ENCODE measurements at places on chromosomes 7 and 10. TPM values are rescaled to one million over a fixed set of nuclear protein-coding genes. Genes with fewer than 3 reads are reported as not detected.

GRCh38 chr7:122166740-122167139 lies 22.7 kb upstream of the AASS start:
- DNase-seq: no peak

DNA sequence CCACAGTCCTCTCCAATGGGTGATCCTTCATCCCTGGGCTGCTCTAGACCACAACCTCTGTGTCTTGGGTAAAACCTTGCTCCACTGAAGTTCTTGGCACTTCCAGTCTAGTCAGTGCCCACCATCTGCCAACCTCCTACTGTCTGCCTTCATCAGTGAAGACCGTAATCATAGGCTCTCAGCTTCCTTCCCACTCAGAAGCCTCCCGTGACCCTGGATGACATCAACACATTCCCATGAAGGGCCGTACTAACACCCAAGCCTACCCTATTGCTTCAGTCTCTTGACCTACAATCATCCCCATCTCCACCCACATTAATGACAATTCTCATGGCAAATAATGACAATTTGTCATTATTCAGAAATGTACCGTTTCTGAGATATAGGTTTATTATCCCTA lies 27.6 kb upstream of the GARS1 start:
- DNase-seq: no peak

- no peak for DNase-seq
Observed at GRCh38 chr10:129033790-129034272, 433.2 kb upstream of the MGMT start.

GRCh38 chr7:91089382-91089963 lies 174.8 kb upstream of the FZD1 start:
- no peak for DNase-seq

DNA sequence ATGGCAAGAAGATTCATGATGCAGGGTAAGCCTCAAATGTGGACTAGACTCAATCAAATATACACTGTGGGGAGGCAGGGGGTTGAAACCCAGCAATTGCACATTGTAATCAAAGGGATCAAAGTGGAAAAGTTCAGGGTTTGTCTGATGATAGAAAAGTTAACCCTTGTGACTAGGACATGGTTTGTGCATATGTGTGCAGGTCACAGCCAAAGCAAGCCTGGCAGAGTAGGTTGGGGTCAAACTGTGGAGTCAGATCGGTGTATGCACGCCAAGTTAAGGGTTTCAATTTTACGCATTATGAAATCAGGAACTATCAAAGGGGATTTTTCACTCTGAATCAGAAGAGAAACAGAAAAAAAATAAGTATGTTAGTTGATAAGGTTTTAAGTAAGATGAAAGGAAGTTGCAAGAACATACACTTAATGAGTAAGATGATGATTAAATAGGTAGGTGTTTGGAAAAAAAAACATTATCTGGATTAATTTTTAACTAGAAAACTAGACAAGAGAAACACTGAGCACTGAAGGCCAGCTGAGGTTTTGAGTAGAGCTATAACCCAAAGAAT lies 188.3 kb downstream of the DGKB start:
- no peak for DNase-seq

- DNase-seq: no peak
Observed at GRCh38 chr10:19169684-19170083, 121.1 kb downstream of the MALRD1 start.

GRCh38 chr10:133286366-133286765 lies 9.7 kb upstream of the ADAM8 start:
- no peak for DNase-seq

DNA sequence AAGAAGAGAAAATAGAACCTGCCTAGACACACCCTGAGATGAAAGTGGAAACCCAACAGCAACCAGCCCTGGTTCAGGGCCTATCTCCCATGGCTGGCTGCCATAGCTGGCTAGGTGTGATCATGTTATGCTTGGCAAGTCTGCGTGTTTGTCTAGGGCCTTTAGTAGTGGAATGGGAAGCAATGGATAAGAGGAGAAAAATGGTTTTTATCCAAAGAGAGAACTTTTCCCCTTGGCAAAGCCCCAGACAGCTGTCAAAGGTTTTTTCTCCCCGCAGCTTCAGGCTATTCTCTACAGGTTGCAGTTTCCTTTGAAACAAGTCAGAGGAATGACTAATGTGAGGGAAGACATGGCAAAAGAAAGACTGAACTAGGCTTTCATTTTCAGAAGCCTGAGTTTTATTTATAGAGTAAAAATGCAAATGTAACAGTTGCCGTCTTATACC lies 161.5 kb downstream of the SEMA3D start:
- no peak for DNase-seq

DNA sequence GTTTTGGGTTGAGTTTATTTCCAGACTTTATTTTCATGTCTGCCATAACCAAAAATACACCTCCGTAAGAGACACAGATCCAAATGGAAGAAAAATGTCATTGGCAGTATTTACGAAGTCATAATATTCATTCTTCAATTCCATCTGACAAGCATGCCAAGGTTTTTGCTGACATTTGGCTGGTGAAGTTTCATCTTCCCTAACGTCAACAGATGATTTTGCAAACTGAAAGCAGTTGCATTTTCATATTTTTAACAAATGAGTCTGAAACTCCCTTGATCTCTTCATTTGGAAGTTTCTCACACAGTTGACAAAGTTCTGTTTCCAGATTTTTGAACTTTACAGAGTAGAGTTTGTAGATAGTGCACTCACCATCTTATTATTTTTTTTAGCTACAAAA lies 114.5 kb downstream of the CALN1 start:
- DNase-seq: no peak

DNA sequence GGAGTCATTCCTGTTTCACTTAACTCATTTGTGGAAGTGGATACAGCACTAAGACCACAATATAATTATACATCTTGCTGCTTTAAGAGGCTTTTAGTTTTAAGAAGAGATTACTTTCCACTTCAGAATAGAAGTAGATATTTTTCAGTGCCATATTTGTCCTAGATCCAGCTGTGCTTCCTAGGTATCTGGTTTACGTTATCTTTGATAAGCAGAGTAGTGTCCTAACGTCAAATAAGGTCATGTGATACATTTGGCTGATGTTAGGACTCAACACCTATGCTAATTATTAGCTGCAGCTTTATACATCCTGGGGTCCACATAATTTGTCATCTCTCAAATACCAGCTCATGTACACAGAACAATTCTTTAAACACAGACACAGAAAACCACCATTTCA lies 196.2 kb upstream of the SMIM30 start:
- no peak for DNase-seq

GRCh38 chr7:131581241-131582051 lies 25.0 kb upstream of the PODXL start:
- DNase-seq: peak; percentile 80

DNA sequence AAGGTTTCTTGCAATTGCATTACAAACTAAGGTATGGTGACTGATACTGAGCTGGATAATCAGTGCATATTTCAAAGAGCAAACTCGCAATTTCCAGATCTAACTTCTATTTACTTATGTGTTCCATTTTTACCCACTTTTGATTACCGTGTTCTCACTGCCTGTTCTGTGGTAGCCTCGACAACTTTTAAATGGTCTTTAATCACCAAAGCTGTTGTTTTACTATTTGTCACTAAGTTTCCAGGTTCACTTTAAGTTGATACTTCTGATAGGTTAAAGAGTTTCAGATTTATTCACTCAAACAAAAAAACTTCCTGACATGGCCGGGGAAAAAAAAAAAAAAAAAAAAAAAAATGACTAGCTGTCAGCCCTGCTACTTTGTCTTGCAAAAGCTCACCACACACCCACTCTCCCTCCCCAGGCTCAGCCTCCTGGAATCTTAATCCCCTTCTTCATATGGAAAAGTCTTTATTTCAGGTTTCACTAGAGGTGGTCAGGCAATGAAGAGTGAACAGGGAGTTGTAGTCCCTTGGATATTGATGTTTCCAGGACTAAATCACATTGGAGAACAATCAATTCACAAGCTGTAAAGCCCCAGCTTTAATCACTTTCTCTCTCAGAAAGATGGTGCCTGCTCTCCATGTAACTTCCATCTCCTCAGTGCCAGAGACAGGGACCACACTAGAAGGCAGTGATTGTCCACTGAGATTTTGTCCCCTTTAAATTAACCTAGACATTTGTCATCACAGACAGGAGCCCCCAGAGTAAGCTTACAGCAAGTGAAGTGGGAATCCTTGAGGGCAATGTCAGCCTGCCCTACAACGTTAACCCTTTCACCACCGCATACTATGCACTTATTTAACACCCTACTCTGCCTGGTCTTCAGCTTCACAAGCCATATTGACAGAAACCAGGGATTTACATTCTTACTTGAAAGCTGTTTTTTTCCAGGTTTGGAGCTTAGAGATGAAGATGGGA lies 749.1 kb upstream of the SORCS1 start:
- DNase-seq: no peak

DNA sequence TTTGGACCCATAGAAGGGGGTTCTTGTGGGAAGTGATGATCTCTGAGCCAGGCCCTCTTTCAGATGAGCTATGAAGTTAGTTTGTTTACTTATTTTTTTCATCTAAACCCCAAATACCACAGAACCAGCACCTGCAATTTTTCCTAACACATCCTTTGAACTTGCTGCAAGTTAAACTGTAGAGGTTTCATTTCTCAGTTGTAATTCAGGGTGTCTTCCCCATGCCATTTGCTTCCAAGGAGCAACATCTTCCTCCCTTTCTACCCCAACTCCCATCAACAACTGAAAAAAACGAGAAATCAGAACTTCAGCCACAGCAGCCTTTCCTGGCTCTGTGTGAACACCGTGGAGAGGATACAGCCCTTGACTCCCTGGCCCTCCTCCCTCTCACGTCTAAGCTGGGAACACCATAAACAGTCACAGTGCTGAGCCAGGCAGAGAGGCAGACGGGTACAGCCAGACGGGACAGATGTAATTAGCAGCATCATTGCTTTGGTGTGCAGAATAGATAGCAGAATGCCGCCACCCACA lies 63.6 kb downstream of the RGS10 start:
- DNase-seq: no peak

GRCh38 chr10:110279407-110279986 lies 25.2 kb downstream of the SMNDC1 start:
- DNase-seq: peak; percentile 59

- no peak for DNase-seq
Observed at GRCh38 chr7:100720671-100721504, 620 bp downstream of the EPO start.

DNA sequence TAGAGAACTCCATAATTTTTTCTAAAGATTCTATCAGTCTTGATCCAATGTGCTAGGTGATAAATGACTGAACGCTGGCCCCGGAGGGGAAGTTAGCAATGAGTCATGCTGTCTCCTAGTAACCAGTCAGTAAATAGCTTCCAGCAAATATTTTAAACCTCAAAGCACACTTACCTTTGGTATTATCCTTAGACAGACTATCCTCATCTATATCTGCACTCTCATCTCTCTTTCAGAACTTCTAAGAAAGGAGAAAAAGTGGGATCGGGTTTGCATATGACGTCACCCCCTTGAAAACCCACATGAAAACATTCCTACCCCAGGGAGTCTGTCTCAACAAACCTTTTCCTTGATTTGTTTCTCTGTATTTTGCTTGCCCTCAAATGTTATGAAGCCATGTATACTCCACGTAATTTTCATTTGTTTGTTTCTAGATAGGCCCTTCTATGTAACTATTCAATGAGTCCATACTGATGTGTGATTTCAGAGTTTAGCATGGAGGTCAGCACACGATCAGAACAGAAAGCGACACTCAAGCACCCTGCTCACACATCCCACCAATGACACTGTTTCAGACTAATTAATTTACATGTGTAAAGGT lies 174.9 kb upstream of the NRP1 start:
- peak; percentile 73 for DNase-seq

DNA sequence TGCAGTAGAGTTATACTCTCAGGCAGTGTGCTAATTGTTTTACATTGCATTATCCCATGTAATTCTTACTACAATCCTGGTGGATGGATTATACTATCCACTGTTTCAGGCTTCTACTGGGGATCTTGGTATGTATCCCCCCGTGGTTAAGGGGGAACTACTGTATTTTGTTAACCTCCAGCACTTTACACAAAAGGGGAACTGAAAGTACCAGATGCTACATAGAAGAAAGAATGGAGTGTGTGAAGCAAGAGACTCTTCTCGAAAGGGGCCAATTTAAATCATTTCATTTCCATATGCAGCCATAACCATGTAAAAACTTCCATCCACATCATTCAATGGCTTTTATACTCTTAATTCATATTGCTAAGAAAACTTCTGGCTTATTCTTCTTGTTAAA lies 69.4 kb downstream of the C1GALT1 start:
- no peak for DNase-seq

- peak; percentile 93 for DNase-seq
Observed at GRCh38 chr10:5623081-5623748, 43.2 kb downstream of the ASB13 start.

GRCh38 chr10:63133821-63134557 lies 861 bp downstream of the NRBF2 start:
- DNase-seq: no peak

- DNase-seq: no peak
Observed at GRCh38 chr10:96648297-96648696, 61.5 kb upstream of the TM9SF3 start.

GRCh38 chr7:12370249-12370648 lies 33.4 kb downstream of the VWDE start:
- no peak for DNase-seq

Gene NAT16
- not detected for total RNA-seq

Gene SAMD9
- 13.7 TPM for total RNA-seq

Gene FAM237B
- total RNA-seq: not detected

Gene CALHM2
- total RNA-seq: 81.9 TPM

Gene MGAM2
- total RNA-seq: 0.65 TPM

Gene SPRN
- total RNA-seq: not detected

All from aorta (tissue), 5 donors.